ENCODE measurements at places on chromosomes 11 and 22. TPM values are rescaled to one million over a fixed set of nuclear protein-coding genes. Genes with fewer than 3 reads are reported as not detected.
A peak's percentile ranks its signal among the peaks of the same experiment; 100 is the strongest.

DNA sequence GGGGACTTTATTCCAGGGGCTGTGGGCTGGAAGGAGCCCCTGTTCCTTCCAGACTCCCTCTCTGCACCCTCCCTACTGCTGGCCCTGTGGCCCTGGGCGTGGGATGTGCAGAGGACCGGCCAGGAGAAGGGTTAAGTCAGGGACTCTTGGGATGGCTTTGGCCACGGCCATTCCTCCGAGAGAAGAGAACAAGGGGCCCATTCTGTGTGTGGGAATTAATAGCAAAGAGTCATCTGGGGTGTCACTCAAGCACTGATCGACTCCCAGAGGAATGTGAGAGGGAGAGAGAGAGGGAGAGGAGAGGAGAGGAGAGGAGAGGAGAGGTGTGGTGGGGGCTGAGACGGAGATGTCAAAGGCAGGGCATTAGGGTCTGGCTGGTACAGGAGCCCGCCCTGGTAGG, 14.2 kb upstream of the SOX10 start:
- H3K4me1 ChIP-seq = peaks cover 5% of the 10 kb centered on the region
- H3K36me3 ChIP-seq = no peaks in the 10 kb centered on the region
- peak overlapping the region; percentile 6 for H3K4me3 ChIP-seq
- no peaks in the 10 kb centered on the region for H3K27me3 ChIP-seq
- no peak for DNase-seq

DNA sequence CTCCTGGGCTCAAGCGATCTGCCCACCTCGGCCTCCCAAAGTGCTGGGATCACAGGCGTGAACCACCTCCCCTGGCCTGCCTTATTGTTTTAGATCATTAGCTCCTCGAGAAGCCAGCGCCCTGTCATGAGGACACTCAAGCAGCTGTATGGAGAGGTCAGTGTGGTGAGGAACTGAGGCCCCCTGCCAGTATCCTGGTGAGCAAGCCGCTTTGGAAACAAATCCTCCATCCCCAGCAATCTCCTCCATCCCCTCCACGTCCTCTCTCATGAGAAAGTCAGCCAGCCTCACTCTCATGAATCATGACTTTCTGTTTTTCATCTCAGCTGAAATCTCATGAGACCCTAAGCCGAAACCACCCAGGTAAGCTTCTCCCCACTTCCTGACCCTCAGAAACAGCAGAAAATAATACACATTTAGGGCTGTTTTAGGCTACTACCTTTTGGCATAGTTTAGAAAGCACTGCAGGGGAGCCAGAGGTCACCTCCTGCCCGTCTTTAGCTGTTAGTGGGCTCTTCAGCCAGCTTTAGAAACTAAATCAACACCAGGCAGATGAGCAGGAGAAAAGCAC, 56.0 kb downstream of the CTTN start:
- H3K4me3 ChIP-seq = no peak overlapping the region
- no peaks in the 10 kb centered on the region for H3K4me1 ChIP-seq
- no peaks in the 10 kb centered on the region for H3K36me3 ChIP-seq
- no peak for DNase-seq

- no peaks in the 10 kb centered on the region for H3K27me3 ChIP-seq
- no peaks in the 10 kb centered on the region for H3K36me3 ChIP-seq
- no peaks in the 10 kb centered on the region for H3K4me1 ChIP-seq
These were observed 599.9 kb downstream of the BUD13 start for GRCh38 chr11:116172851-116173250.

- H3K27ac ChIP-seq = no peak overlapping the region
- H3K27me3 ChIP-seq = no peaks in the 10 kb centered on the region
- no peaks in the 10 kb centered on the region for H3K4me1 ChIP-seq
- DNase-seq = no peak
- H3K4me3 ChIP-seq = no peak overlapping the region
These were observed 1.3 kb downstream of the CCDC188 start for GRCh38 chr22:20149257-20150250.

GRCh38 chr22:40210818-40211217, 33.1 kb downstream of the TNRC6B start:
- H3K27me3 ChIP-seq = no peaks in the 10 kb centered on the region
- H3K27ac ChIP-seq = peak overlapping the region; percentile 59
- peaks cover 4% of the 10 kb centered on the region for H3K4me1 ChIP-seq
- H3K36me3 ChIP-seq = no peaks in the 10 kb centered on the region

- H3K4me1 ChIP-seq = no peaks in the 10 kb centered on the region
- no peak for DNase-seq
- H3K36me3 ChIP-seq = no peaks in the 10 kb centered on the region
- no peaks in the 10 kb centered on the region for H3K27me3 ChIP-seq
- H3K4me3 ChIP-seq = no peak overlapping the region
These were observed 113.7 kb upstream of the NCAM1 start for GRCh38 chr11:112847568-112847967.

GRCh38 chr11:69880826-69881445, 61.7 kb upstream of the FGF3 start:
- DNase-seq = no peak
- no peaks in the 10 kb centered on the region for H3K27me3 ChIP-seq
- H3K4me1 ChIP-seq = no peaks in the 10 kb centered on the region

DNA sequence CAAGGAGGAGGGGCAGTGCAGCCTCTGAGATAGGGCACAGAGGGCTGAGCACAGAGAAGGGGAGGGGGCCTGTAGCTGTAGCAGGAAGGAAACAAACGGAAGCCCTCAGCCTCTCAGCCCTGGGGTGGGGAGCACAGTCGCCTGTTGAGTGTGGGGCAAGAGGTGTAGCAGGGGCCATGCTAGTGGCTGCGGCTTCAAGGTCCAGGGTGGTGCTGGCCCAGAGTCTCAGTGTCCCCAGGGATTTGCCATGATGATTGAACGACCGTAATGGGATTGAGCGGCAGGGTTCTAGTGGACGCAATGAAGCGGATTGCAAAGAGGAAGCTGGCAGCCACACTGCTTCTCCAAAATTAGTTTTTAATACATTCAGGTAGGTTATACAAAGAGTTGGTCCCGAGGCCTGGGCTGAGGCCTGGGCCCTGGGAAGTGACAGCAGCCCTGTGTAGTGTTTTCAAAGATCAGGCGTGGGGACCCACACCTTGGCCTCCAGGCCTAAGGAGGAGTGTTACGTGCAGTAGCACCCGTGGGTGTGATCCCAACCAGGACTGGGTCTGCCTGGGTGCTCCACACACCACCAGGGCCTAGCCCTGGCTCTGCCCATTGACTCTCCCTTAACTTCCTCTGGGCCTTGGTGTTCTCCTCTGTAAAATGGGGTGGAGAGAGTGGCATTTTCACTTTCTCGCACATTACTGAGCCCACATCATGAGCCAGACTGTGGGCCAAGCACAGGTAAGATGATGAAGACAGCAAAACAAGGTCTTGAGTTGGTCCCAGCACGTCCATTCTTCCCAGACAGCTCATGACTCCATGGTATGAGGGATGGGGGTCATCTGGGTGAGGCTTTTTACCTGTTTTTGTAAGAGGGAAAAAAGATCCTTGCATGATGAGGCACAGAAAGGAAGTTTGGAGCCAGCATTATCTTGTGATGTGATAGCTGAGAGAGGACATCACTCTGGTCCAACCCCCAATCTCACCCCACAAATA, 13.1 kb downstream of the LRRC32 start:
- no peaks in the 10 kb centered on the region for H3K4me1 ChIP-seq
- H3K36me3 ChIP-seq = no peaks in the 10 kb centered on the region
- no peak overlapping the region for H3K4me3 ChIP-seq
- DNase-seq = no peak

DNA sequence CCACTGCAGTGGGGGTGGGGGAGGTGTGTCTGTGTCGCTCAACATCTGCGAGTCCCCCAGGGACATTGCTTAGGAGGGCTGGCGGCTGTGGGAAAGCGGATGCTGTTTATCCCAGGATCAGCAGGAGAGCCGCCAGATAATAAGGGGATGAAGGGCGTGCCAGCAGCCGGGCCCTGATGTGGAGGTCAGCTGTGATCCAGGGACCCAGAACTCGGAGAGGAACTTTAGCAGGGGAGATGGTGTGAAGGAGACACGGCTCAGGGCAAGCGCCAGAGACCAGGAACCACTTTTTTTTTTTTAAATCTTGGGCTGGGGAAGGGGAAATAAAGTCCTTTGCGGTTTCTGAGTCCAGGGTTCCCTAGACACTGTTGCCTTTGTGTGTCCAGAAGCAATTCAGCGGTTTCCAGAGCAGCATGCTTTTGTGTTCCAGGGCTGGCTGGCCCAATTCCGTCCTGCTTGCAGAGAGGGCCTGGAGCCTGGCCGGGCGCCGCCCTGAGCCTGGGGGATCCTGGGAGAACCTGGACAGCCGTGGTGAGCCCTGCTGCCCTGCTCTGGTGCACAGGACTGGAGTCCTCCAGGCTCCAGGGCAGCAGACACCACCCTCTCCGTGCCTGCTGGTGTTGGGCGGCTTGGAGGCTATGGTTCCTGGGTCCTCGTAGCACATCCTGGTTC, at the start of gene GRAMD4:
TSS of gene GRAMD4 (plus strand) at position 557 of the 672 bp plus-strand sequence. CDS start 6,414 bp downstream, outside the sequence.
- no peak within 1 kb of the TSS for H3K4me3 ChIP-seq
- no peaks in the 10 kb centered on the region for H3K27me3 ChIP-seq
- peaks cover 4% of the 10 kb centered on the region for H3K4me1 ChIP-seq
- H3K36me3 ChIP-seq = no peaks in the 10 kb centered on the region
- peak within 1 kb of the TSS; percentile 77 for H3K27ac ChIP-seq

GRCh38 chr11:66749091-66749490, 20.1 kb upstream of the SPTBN2 start:
- peak overlapping the region; percentile 13 for H3K27ac ChIP-seq
- DNase-seq = peak; percentile 86
- H3K27me3 ChIP-seq = no peaks in the 10 kb centered on the region

DNA sequence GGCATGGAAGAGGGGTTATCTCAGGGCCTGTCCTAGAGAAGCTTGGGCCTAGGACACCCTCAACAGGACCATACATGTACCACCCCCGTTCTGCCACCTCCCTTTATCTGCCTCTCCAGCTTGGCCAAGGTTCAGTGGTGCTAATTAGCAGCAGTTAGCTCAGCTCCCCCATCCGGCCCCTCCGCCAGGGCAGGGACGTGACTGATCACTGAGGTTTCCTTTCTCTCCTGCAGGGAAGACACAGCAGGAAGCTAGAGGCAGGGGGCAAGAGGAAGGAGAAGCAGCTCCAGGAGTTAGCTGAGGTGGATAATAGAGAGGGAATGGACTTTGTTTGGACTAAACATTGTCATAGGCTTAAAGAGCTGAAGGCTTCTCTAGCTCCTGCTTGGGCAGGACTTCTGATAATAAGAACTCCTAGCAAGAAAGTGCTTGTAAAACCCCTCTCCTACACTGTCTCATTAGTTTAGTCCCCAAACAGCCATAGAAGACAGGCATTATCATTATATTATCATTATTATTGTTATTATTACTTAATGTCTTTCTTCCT, 53.8 kb downstream of the BUD13 start:
- H3K27me3 ChIP-seq = no peaks in the 10 kb centered on the region
- no peak overlapping the region for H3K27ac ChIP-seq
- H3K4me1 ChIP-seq = no peaks in the 10 kb centered on the region
- DNase-seq = no peak
- no peak overlapping the region for H3K4me3 ChIP-seq

DNA sequence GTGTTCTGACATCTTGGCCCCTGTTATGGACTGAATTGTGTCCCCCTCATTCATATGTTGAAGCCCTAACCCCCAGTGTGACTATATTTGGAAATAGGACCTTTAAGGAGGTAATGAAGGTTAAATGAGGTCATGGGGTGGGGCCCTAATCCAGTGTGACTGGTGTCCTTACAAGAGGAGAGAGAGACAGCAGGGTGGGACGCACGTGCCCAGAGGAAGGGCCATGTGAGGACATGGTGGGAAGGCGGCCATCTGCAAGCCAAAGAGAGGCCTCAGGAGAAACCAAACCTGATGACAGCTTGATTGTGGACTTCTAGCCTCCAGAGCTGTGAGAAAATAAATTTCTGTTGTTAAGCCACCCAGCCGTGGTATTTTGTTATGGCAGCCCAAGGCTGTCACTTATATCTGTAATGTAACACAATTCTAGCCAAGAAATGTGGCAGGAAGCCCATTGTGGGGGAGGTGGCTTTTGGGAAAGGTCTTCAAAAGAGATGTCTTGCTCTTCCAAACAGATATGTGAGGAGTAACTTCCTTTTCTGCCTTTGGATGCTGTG, 23.7 kb downstream of the SLC22A6 start:
- no peaks in the 10 kb centered on the region for H3K4me1 ChIP-seq
- no peak overlapping the region for H3K4me3 ChIP-seq

GRCh38 chr11:113332023-113332422, 17.6 kb downstream of the TTC12 start:
- H3K36me3 ChIP-seq = peaks cover 10% of the 10 kb centered on the region
- H3K4me3 ChIP-seq = no peak overlapping the region
- H3K4me1 ChIP-seq = no peaks in the 10 kb centered on the region
- DNase-seq = no peak
- H3K27ac ChIP-seq = no peak overlapping the region

GRCh38 chr11:103359216-103359615, 250.0 kb downstream of the DYNC2H1 start:
- no peaks in the 10 kb centered on the region for H3K4me1 ChIP-seq
- H3K36me3 ChIP-seq = no peaks in the 10 kb centered on the region
- no peak overlapping the region for H3K27ac ChIP-seq
- no peak for DNase-seq
- no peaks in the 10 kb centered on the region for H3K27me3 ChIP-seq

DNA sequence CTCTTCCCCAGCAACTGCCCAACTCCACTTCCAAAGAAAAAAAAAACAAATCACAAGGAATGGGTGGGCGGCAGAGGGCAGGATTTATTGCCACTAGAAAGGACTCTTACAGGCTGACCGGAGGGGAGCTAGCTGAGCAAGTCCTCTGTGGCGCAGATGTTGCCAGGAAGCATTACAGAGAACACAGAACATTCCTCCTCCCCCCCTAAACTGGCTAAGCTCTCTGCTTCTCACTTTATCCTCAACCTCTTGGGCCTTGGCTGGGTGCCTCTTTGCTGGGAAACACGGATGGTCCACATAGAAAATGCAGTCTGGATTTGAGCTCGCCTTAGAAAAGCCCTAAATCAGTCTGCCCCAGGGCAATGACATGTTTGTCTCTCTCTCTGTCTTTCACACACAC, 12.6 kb upstream of the FJX1 start:
- H3K27ac ChIP-seq = peak overlapping the region; percentile 32
- no peaks in the 10 kb centered on the region for H3K27me3 ChIP-seq
- no peak for DNase-seq

- H3K27me3 ChIP-seq = peaks cover 47% of the 10 kb centered on the region
- H3K36me3 ChIP-seq = no peaks in the 10 kb centered on the region
These were observed at the start of gene CALCB for GRCh38 chr11:15073361-15074205. TSS of gene CALCB (plus strand) at chr11:15073593. CDS start at chr11:15074719, 1,126 bp downstream.

CCDC179 gene
- total RNA-seq = not detected

KRTAP5-11 gene
- total RNA-seq = not detected

CYB5R2 gene
- total RNA-seq = 32.1 TPM

CATSPERZ gene
- not detected for total RNA-seq
